Mucosa of descending colon (tissue), 3 donors: ENCODE measurements at places on chromosomes 5 and 9. TPM values are rescaled to one million over a fixed set of nuclear protein-coding genes. Genes with fewer than 3 reads are reported as not detected.

DNA sequence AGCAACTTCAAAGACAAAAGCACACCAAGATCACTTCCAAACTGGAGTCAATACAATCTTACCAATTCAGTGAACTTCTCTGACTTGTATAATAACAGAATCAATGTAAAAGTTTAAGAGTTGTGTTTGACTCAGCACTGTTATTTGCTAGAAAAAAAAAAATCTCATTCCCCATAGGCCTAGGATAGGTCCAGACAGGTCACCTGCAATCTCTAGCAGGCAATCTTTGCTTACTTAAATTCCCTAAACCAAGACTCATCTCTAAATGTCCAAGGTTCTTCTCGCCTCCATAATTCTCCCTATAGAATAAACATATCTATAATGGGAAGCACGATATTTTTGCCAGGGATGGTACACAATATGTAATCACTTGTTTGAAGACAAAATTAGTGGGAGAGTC lies 2.5 kb downstream of the FAM169A start:
- no peak for DNase-seq

DNA sequence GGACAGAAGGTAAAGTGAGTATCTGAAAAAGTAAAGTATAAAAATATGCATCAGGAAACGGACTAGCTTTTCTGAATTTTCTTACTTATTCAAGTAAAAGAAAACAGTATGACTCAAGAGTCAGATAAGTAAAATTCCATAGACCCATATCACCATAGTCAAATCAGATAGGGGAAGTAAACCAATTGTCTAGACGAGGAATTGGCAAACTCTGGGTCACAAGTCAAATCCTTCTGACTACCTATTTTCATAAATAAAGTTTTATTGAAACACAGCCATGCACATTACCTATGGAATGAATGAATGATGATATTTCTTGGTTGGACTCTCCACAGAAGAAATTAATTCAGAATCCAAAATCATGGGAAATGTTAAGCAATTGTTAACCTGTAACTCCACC lies 59.1 kb upstream of the TMC1 start:
- DNase-seq = no peak

The NUTM2F gene
- not detected for total RNA-seq

GRCh38 chr5:6868575-6869215 lies 155.5 kb downstream of the TENT4A start:
- DNase-seq = no peak

GRCh38 chr5:44387921-44388320 lies 1.3 kb downstream of the FGF10 start:
- DNase-seq = no peak

- no peak for DNase-seq
Measured at GRCh38 chr5:9160747-9161146, 385.1 kb downstream of the SEMA5A start.

The PAEP gene
- not detected for total RNA-seq

- DNase-seq = peak; percentile 53
Measured at GRCh38 chr9:18847576-18848275, 185.3 kb downstream of the SAXO1 start.

The NR4A3 gene
- total RNA-seq = 25.0 TPM

The PCDHGB5 gene
- total RNA-seq = 9.8 TPM

The GDA gene
- total RNA-seq = 30.1 TPM

- DNase-seq = no peak
Measured at GRCh38 chr5:15421381-15421780, 78.6 kb upstream of the FBXL7 start.

The BAAT gene
- total RNA-seq = not detected

DNA sequence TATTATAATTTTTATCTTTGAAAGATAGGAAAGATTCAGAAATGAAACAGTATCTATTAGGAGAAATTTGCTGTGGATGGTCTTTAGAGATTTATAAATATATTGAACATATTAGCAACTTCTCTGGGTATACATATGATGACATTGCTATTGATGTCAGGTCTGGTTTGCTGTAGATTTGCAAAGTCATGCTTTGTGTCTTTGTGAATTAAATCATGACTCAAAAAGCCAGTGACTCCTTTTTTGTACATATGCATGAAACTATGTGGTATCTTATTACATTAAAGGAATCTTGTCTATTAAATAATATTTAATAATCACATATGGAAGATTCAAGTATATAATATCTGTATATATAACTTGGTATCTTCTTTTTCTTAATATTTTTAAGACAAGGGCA lies 141.9 kb downstream of the ST8SIA4 start:
- DNase-seq = no peak

The C5orf58 gene
- not detected for total RNA-seq

The FOXD4 gene
- 0.19 TPM for total RNA-seq

DNA sequence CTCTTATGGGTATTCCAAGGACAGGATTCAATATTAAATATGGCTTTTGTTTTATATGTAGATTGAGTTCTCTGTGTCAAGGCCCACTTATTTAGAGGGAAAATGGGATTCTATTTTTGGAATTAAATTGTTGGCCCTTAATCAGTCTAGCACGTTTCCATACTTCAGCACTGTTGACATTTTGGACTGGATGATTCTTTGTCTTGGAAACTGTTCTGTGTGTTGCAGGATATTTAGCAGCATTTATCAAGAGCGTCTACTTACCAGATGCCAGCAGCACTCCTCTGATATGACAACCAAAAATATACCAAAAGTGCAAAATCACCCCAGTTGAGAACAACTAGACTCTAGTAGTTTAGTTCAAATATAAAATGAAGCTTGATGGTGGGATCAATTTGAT lies 1027.0 kb upstream of the COX7C start:
- DNase-seq = no peak

DNA sequence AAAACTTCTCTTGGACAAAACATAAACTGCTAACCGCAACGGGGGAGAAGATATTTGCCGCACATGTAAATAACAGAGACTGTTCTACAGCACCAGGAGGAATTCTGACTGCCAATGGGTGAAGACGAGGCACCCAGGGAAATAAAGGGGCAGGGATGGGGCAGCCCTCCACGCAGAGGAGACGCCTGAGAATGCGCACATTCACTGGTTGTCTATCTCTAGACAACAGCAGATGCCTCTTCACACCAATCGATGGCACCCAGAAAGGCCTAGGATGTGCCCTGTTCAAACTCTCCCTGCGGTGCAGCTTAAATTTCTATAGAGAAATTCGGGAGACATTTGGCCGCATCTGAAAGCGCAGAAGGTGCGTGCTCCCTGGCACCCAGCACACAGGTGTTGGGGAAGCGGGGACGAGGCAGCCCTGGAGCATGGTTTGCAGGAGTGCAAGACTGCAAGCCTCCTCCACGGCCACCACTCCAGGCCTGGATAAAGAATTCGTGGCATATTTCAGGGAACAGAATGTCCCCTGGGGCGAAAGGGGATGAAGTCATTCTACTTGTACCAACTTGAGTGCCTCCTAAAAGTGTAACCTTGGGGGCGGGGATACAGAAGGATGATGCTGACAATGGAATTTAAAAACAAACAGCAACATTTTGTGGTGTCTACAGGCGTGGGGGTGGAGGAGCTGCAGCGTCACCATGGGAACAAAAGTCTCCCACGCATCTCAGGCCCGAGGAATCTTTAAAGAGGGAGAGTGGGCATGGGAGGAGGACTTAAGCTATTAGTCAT lies 6.3 kb upstream of the IRX2 start:
- DNase-seq = no peak

GRCh38 chr9:88890546-88890945 lies 100.7 kb upstream of the S1PR3 start:
- DNase-seq = no peak

DNA sequence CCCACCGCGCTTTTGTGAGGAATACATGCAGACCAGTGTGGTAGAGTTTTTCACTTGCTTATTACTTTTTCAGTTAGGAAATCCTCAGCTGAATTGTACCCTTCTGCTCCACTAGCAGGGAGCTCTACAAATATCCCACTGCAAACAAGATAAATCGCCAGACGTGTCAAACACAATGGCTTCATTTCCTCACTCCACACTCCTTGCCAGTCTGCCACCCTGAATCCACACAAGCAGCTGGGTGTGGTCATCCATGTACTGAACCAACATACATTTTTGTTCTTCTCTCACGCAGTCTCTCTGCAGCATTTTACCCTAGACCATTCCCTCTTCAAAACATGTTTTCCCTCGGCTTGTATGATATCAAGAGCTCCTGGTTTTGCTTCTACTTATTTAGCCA lies 3.7 kb upstream of the ROR2 start:
- DNase-seq = no peak

DNA sequence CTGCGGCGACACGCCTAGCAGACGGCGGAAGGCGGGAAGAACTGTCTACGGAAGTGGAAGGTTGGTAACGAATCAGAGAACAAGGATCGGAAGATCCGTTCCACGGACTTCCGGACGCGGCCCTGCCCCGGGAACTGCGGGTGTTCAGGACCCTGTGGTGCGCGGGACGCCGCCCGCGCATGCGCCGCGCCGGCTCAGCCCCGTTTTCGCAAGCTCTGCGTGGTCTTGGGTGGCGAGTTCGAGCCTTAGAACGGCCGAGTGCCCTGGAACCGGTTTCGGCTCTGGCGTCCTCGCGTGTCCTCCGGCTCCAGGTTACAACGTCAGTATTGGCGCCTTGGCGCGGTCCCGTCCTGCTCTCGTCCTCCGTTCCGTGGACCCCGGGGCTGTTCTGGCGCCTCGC lies 515 bp upstream of the RNU6ATAC start:
- no peak for DNase-seq

DNA sequence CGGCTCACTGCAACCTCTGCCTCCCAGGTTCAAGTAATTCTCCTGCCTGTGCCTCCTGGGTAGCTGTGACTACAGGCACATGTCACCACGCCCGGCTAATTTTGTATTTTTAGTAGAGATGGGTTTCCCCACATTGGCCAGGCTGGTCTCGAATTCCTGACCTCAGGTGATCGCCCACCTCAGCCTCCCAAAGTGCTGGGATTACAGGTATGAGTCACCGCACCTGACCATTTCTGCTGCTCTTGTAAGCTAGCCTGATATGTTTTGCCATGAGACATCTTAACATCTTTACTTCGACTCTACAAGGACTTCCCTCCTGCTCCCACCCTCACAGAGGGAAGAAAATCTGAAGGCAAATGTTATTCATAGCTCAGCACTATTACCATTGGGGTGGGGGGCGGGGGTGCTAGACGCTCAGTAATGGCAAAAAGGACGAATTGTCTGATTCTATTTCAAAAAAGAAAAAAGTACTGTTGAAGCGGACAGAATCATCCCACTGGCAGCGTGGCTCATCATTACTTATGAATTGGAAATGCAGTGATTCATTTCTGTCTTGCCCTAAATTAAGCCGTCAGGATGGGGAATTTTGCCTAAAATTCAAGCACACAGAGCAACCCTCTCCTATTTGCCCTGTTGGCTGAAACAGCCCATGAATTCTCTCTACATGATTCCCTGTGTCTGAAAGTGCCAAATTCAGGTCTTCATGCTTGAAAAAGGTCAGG lies 46.4 kb upstream of the WWC1 start:
- DNase-seq = no peak

- peak; percentile 83 for DNase-seq
Measured at GRCh38 chr9:91424403-91425176, 958 bp upstream of the NFIL3 start.

DNA sequence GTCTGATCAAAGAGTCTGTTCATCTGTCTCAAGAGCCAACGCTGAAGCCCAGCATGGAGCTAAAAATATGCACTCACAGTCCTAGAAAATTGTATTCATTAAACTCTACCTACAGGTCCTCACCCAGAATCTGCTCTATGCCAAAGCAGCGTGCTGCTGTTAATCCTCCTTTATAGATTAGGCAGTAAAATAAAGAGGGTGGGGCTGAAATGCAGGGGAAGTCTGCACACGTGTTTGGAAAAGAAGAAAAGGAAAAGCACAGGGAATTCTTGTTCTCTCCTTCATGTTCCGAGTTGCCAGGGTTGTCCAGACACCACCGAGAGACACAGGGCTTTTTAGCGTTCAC lies 121.4 kb upstream of the TMEM161B start:
- no peak for DNase-seq
